Daoy (cell line): ENCODE measurements at places on chromosomes 12 and 14. TPM values are rescaled to one million over a fixed set of nuclear protein-coding genes. Genes with fewer than 3 reads are reported as not detected.

The BCL11B gene
- 2.9 and 4.4 TPM in 2 replicates for total RNA-seq

The C14orf39 gene
- total RNA-seq: 0.34 TPM in 1 of 2 replicates, not detected in the other

The NANOG gene
- not detected in 2 replicates for total RNA-seq

The CABP1 gene
- 0.17 TPM in 1 of 2 replicates, not detected in the other for total RNA-seq

The PYM1 gene
- 49.1 and 59.7 TPM in 2 replicates for total RNA-seq

The MGAT4C gene
- 0.29 TPM in 1 of 2 replicates, not detected in the other for total RNA-seq

The TMEM116 gene
- total RNA-seq: 8.9 and 10.3 TPM in 2 replicates

The PRH2 gene
- total RNA-seq: not detected in 2 replicates

The OR4K13 gene
- total RNA-seq: not detected in 2 replicates

- peak; percentile 21 for DNase-seq
Observed at GRCh38 chr14:21882226-21882625, 208.6 kb upstream of the OR4E1 start.

GRCh38 chr12:75170640-75171185, 38.9 kb downstream of the KCNC2 start:
- no peak for DNase-seq

DNA sequence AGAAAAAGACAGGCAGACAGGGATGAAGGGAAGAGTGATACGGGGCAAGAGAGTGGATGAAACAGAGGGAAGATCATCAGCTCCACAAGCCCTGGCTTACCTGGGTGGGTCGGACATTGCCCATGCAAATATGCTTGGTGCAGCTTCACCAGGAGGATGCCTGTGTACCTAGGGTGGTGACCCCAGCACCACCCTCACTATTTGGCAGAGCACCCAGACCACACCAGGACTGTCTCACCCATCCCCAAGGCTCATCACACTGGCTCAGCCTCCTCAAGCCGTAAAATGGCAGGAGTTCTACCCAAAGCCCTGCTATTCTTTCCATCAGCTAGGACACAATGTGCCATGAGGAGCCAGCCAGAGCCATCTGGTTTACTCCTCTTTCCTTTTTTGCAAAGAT, 3.0 kb downstream of the GALNT8 start:
- no peak for DNase-seq

DNA sequence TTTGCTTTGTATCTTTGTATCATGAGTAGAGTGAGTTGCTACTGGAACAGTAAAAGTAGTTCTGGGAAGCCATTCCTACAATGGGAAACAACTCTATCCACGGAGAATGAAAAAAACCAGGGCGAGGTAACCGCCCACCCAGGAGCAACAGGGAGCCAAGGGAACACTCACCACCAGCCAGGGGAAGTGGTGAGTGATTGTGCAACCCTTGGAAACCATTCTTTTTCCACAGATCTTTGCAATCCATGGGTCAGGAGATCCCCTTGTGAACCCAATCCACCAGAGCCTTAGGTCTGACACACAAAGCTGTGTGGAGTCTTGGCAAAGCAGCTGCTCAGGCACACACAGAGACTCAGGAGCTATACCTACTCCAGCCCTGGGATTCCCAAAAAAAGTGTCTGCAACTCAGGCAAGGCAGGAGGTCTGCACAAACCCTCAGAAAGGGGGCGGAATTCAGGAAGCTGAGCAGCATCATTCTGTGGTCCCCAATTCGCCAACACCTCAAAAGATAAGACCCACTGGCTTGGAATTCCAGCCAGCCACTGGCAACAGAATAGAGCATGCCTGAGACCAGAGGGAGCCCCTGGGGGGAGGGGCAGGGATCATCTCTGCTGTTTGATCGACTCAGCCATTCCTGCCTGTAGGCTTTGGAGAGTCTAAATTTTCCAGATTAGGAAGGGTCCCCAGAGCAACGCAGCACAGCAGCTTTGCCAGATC, 52.1 kb upstream of the PPFIA2 start:
- peak; percentile 15 for DNase-seq

DNA sequence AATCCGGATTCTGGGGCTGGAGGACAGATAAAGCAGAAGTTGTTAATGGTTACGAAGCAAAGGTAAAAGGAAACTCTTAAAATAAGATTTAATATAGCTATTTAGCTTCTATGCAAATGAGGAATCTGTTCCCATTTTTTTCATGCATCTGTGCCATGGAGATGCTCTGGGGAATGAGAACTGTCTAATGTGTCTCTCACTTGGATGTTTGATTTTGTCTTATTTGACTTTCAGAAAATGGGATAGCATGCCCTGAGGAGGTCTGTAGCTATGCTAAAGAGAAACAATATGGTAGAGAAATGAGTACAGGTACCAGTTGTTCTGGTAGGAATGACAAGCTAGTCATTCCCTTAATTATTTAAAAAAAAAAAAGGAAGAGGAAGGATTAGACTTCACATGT, 24.3 kb downstream of the C12orf76 start:
- no peak for DNase-seq

GRCh38 chr12:46963977-46964971, 115.1 kb upstream of the PCED1B start:
- peak; percentile 67 for DNase-seq

- no peak for DNase-seq
Observed at GRCh38 chr12:62516927-62517326, 50.3 kb downstream of the MON2 start.

DNA sequence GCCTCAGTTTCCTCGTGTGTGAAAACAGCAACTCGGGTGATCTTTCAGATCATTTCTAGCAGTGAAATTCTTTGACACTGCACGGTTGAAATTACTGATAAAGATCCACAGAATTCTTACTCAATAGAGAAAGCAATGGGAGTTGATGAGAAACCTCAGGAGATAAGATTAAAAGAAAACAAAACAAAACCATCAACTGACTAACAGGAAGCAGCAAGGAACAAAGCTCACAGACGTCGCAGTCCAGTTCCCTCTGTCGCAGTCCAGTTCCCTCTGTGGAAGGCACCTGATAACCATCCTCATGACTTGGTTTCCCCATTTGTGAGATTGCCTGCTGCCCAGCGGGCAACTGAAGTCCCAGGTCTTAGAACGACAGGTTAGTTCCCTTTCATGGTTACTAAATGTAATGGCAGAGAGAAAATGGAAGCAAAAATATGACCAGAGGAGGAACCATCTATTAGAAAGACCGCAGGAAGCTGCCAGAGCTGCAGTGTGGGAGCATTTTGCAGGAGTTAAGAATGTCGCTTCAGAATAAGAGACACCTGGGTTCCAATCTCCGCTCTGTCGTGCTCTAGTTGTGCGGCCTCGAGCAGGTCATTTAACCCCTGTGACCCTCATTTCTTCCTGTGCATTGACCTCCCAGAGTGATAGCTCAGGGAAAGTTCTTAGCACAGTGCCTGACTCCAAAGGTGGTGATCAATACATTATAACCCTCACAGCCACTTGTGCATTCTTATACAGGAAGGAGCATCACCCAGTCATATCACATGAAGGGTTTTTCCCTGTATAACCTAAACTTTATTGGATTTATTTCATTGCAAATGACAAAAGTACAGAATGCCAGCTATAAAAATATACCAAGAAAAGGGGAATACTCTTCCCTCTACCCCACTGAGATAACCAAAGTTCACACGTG, 5.1 kb upstream of the MED13L start:
- DNase-seq: peak; percentile 16

GRCh38 chr12:131621701-131622421, 89.0 kb upstream of the SFSWAP start:
- DNase-seq: no peak

DNA sequence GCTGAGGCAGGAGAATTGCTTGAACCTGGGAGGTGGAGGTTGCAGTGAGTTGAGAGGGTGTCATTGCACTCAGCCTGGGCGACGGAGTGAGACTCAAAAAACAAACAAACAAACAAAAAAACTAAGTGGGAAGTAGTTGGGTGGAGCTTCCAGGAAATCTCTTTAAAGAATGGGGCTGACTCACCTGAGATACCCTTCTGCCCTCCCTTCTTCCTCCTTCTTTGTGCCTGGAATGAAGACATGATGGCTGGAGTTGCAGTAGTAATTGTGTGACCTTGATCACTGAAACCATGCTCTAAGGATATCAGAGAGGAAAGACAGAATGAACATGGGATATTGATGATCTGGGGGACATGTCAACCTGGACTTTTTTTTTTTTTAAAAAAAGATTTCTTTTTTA, 87.6 kb upstream of the MED13L start:
- DNase-seq: no peak

GRCh38 chr12:123483602-123484248, 25.8 kb downstream of the SNRNP35 start:
- DNase-seq: no peak

DNA sequence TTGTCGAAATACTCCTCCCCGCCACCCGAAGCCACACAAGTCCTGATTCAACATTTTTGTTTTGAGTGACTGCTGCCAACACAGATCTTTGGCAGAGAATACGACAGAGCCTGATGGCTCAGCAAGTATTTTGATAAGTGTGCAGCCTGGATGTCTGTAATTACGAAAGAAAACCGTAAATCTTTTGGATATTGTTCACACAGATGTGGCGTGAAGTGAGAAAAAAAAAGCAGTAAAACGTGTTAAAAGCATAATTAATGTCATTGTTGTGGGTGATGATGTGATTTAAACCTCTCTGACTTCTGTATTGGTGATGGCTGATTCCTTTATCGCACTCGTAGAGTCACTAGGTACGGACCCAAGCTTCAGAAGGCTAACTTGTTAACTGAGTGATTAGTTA, 98.7 kb downstream of the PHETA1 start:
- no peak for DNase-seq

- no peak for DNase-seq
Observed at GRCh38 chr12:38744041-38744440, 161.3 kb downstream of the CPNE8 start.

GRCh38 chr12:122848471-122849351, 13.5 kb downstream of the HIP1R start:
- no peak for DNase-seq

DNA sequence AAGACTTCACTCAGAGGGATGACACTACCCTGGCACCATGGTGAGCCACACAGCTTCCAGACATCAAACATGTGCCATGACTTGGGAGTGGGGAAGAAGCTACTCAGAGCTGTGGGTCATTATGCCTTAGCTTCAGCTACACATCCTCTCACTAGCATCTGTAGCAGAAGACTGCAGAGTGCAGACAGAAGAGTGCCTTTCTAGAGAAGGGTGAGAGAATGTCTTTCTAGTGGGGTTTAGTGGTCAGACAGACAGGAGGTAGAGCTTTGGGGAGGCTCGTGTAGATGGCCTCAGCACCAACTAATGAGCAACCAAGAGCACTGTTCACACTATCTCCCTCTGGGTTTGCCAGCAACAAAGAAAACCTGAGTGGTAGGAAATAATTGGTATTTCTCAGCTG, 4.9 kb upstream of the B4GALNT3 start:
- DNase-seq: no peak

DNA sequence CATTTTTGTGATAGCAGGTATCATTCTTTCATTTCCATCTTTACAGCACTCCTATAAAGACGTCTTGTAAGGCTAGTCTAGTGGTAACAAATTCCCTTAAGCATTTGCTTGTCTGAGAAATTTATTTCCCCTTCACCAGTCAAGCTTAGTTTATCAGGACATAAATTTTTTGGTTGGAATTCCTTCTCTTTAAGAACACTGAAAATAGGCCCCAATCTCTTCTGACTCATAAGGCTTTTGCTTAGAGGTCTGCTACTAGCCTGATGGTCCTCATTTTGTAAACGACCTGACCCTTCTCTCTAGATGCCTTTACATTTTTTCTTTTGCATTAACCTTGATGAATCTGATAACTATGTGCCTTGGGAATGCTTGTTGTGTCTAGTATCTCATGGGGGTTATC, 20.3 kb downstream of the OLR1 start:
- no peak for DNase-seq

DNA sequence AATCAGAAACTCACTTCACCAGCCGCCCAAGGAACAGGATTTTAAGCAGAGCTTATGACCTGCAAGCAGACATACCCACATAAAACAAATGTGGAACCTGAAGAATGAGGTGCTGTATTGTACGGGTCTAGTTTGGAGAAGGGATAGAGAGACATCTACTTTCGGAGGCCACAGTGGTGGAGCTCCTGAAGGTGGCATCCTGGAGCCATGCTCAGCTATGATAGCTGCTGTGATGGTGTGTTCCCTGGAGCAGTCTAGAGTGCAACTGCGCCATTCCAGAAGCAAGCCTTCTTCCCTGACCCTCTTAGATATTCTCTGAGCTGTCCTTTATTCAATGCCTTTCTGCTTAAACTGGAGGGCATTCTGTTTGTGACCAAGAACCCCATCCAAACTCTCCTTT, 402.6 kb downstream of the FUT8 start:
- no peak for DNase-seq

GRCh38 chr12:24476310-24476709, 472.6 kb downstream of the BCAT1 start:
- DNase-seq: no peak

GRCh38 chr12:49019443-49020324, 1.1 kb upstream of the PRKAG1 start:
- peak; percentile 48 for DNase-seq

- peak; percentile 21 for DNase-seq
Observed at GRCh38 chr12:65778258-65779090, 45.8 kb upstream of the HMGA2 start.

DNA sequence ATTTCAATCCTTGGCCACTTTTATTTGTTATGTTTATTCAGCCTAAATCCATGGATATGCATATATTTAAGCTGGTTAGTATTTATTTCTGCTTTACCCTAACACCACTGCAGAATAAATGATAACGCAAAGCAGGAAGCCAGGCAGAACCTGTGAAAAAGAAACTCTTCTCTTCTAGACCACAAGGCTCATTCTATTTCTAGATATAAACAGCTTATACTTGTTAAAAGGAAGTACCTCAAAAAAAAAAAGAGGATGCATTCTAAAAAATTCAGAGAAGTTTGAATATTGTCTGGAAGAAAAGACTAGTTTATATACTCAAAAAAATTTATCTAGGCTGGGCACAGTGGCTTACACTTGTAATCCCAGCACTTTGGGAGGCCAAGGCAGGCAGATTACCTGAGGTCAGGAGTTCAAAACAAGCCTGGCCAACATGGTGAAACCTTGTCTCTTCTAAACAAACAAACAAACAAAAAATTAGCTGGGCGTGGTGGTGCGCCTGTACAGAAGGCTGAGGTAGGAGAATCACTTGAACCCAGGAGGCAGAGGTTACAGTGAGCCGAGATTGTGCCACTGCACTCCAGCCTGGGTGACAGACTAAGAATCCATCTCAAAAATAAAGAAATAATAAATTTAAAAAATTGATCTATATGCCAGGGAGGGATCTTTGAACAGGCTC, 55.8 kb downstream of the GALNT4 start:
- DNase-seq: no peak
